H9 (cell line): ENCODE measurements at places on chromosomes 3 and 15.

DNA sequence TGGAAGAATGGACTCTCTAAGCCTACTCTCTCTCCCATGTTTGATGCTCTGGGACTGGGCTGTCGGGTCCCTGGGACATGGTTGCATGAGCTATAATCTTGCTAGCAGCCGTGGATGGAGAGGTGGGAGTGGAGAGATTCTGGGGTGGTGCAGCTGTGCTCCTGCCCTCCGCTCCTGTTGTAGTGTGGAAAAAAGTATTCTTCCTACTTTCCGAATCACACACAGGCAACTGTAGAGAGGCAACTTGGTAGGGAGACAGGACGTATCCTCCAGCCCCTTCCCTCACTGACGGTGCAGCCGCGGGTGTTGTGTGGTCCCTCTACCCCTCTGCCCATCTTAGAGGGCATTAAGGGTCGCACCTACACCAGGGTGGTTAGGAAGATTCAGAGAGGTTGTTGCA is 281.4 kb upstream of the TLE3 start:
- no peak overlapping the region for H3K4me3 ChIP-seq
- DNase-seq = peak; percentile 15
- no peaks in the 10 kb centered on the region; the same call in 1 of the 2 replicates for H3K27me3 ChIP-seq
- H3K27ac ChIP-seq = no peak overlapping the region

- H3K27ac ChIP-seq = no peak overlapping the region
- H3K36me3 ChIP-seq = no peaks in the 10 kb centered on the region
- H3K27me3 ChIP-seq = no peaks in the 10 kb centered on the region
- H3K4me3 ChIP-seq = no peak overlapping the region
- DNase-seq = no peak
These were observed 93.4 kb downstream of the LRRC28 start for GRCh38 chr15:99344639-99345038.

DNA sequence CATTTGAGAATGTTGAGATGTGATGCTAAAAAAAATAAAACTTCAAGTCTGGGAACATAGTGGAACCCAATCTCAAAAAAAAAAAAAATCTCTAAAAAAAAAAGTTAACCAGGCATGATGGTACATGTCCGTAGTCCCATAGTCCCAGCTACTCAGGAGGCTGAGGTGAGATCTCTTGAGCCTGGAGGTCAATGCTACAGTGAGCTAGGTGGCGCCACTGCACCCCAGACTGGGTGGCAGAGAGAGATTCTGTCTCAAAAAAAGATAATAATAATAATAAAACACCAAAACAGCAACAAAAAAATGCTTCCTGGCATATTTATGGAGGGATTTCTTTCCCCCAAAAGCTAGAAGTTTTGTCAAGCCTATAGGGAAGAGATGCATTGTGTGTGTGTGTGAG is 361.6 kb downstream of the ROBO1 start:
- no peak overlapping the region for H3K27ac ChIP-seq
- H3K4me3 ChIP-seq = no peak overlapping the region
- H3K36me3 ChIP-seq = no peaks in the 10 kb centered on the region
- no peaks in the 10 kb centered on the region for H3K4me1 ChIP-seq
- H3K27me3 ChIP-seq = no peaks in the 10 kb centered on the region

DNA sequence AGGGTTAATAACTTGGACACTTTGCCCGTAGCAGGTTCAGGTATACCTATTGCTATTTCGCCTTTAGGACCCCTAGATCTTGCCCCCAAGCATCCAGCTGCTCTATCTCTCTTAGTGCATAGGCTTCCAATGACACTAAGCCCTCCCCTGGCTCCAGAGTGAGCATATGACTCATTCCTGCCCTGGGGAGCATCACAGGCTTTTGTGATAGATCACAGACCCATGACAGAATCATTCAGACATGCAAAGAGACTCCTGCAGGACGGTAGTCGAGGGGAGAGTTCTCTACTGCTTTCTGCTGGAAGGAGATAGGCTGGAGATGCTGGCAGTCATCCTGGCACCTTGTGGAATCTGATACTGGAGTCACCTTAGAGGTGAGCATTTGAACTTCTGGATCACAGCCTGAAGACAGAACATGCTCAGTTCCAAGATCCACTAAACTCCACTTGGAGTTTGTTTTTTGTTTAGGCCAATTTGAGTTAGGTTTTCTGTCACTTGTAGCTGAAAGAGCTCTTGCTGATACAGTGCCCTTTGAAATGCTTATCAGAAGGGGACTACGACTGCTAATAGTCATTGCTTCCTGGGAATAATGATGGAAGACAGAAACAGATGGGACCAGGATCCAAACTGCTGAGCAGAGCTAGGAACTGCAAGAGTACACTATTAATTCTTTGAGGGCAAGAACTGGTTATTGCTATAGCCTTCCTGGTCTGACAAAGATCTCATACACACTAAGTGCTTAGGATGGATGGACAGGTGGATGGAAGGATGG is 11.0 kb downstream of the LYSMD2 start:
- no peak overlapping the region; the same call in 1 of the 2 replicates for H3K4me3 ChIP-seq
- H3K27ac ChIP-seq = no peak overlapping the region
- H3K36me3 ChIP-seq = no peaks in the 10 kb centered on the region
- H3K27me3 ChIP-seq = no peaks in the 10 kb centered on the region

- no peak overlapping the region for H3K27ac ChIP-seq
- peaks cover 5% of the 10 kb centered on the region for H3K4me1 ChIP-seq
- DNase-seq = no peak
These were observed 47.2 kb upstream of the IREB2 start for GRCh38 chr15:78390826-78391225.

DNA sequence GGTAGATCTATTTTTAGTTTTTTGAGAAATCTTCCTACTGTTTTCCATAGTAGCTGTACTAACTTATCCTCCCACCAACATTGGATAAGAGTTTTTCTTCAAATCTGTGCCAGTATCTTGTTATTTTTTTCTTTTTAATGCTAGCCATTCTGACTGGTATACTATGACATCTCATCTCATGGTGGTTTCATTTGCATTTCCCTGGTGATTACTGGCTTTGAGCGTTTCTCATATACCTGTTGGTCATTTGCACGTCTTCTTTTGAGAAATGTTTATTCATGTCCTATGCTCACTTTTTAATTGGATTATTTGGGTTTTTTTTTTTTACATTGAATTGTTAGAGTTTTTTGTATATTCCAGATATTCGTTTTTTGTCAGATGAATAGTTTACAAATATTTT is 398.1 kb downstream of the OCA2 start:
- no peaks in the 10 kb centered on the region for H3K4me1 ChIP-seq
- no peak overlapping the region for H3K4me3 ChIP-seq
- no peak overlapping the region for H3K27ac ChIP-seq

- H3K4me3 ChIP-seq = no peak overlapping the region
- no peak for DNase-seq
- H3K27me3 ChIP-seq = no peaks in the 10 kb centered on the region
- H3K4me1 ChIP-seq = no peaks in the 10 kb centered on the region
These were observed 20.2 kb upstream of the LMCD1 start for GRCh38 chr3:8481380-8481779.

- no peak for DNase-seq
- H3K4me1 ChIP-seq = no peaks in the 10 kb centered on the region
- no peaks in the 10 kb centered on the region for H3K27me3 ChIP-seq
- H3K27ac ChIP-seq = no peak overlapping the region
- H3K36me3 ChIP-seq = no peaks in the 10 kb centered on the region
- H3K4me3 ChIP-seq = no peak overlapping the region
These were observed 17.5 kb upstream of the NMD3 start for GRCh38 chr3:161203485-161204098.

GRCh38 chr15:77002436-77002835 is 7.5 kb downstream of the PSTPIP1 start:
- no peaks in the 10 kb centered on the region for H3K4me1 ChIP-seq
- H3K27ac ChIP-seq = no peak overlapping the region
- DNase-seq = no peak
- H3K27me3 ChIP-seq = no peaks in the 10 kb centered on the region
- no peak overlapping the region for H3K4me3 ChIP-seq

DNA sequence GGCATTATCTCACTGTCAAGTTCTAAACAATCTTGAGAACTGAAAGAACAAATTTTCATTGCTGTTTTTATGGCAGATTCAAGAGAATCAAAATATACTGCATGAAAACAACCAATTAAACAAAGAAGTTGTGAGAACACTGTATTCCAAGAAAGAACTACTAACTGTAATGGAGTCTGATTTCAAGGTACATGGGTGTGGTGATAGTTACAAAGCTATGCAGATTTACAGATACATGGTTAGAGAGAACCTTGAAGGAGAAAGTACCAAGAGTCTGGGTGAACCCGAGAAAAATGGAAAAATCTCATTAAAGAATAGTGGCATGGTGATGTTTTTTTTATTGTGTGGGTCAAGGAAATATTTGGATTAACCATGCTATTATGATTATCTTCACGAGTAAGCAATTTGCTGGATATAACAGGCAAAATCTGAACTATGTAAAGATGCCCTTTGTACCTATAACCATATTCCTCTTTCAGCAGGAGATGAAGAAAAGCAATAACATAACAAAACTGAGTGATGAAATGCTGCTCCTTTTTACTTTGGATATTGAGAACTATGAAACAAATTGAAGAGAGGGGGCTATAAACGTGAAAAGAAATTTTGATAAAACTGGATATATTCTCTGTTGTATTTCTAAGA is 100.4 kb downstream of the PLSCR2 start:
- H3K36me3 ChIP-seq = peaks cover 19% of the 10 kb centered on the region
- H3K4me3 ChIP-seq = no peak overlapping the region
- no peaks in the 10 kb centered on the region for H3K27me3 ChIP-seq
- no peak for DNase-seq
- H3K4me1 ChIP-seq = no peaks in the 10 kb centered on the region
- no peak overlapping the region for H3K27ac ChIP-seq

- no peak overlapping the region for H3K4me3 ChIP-seq
- H3K4me1 ChIP-seq = peaks cover 13% of the 10 kb centered on the region
- DNase-seq = no peak
- no peaks in the 10 kb centered on the region for H3K27me3 ChIP-seq
- peaks cover 11% of the 10 kb centered on the region for H3K36me3 ChIP-seq
These were observed 163.4 kb downstream of the PTPRG start for GRCh38 chr3:61724801-61725200.

GRCh38 chr3:143016321-143016972 is 15.1 kb downstream of the U2SURP start:
- H3K27me3 ChIP-seq = no peaks in the 10 kb centered on the region
- H3K4me1 ChIP-seq = no peaks in the 10 kb centered on the region
- H3K36me3 ChIP-seq = peaks cover 72% of the 10 kb centered on the region
- H3K4me3 ChIP-seq = no peak overlapping the region
- H3K27ac ChIP-seq = no peak overlapping the region

GRCh38 chr3:44439499-44440295 is 37.8 kb downstream of the ZNF445 start:
- no peak overlapping the region for H3K4me3 ChIP-seq
- no peak overlapping the region for H3K27ac ChIP-seq
- no peaks in the 10 kb centered on the region for H3K27me3 ChIP-seq
- H3K36me3 ChIP-seq = peaks cover 18% of the 10 kb centered on the region
- DNase-seq = no peak
- H3K4me1 ChIP-seq = no peaks in the 10 kb centered on the region

GRCh38 chr15:58462547-58462946 is 30.8 kb downstream of the LIPC start:
- no peak overlapping the region for H3K27ac ChIP-seq
- H3K4me3 ChIP-seq = no peak overlapping the region
- peak; percentile 49 for DNase-seq
- H3K36me3 ChIP-seq = no peaks in the 10 kb centered on the region
- H3K27me3 ChIP-seq = no peaks in the 10 kb centered on the region

DNA sequence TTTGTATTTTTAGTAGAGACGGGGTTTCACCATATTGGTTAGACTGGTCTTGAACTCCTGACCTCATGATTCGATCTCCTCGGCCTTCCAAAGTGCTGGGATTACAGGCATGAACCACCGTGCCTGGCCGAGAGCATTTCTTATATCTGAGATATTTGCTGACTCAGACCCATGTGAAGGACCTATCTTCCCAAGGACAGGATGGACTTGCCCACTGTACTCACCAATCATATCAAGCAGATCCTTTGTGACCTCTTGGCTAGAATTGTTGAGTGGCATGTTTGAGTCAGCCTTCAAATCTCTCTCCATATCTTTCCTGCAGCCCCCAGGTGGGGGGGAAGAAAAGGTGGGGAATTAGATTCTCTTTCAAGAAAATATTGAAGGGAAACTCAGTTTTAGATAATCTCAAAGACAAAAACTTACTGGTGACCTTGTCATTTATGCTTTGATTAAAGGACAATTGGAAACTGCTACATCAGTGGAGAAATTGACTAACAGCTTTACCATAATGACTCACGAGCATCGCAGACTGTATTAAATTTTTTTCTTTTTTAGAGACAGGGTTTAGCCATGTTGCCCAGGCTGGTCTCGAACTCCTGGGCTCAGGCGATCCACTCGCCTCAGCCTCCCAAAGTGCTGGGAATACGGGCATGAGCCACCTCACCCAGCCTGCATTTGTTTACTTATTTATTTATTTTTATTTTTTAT is 3.1 kb downstream of the C3orf62 start:
- H3K27me3 ChIP-seq = no peaks in the 10 kb centered on the region
- no peak for DNase-seq
- peaks cover 43% of the 10 kb centered on the region for H3K36me3 ChIP-seq
- H3K27ac ChIP-seq = no peak overlapping the region

GRCh38 chr15:58203537-58203936 is 65.4 kb downstream of the AQP9 start:
- no peaks in the 10 kb centered on the region for H3K27me3 ChIP-seq
- H3K4me1 ChIP-seq = no peaks in the 10 kb centered on the region
- no peak for DNase-seq
- H3K4me3 ChIP-seq = no peak overlapping the region
- H3K36me3 ChIP-seq = no peaks in the 10 kb centered on the region

- H3K27me3 ChIP-seq = no peaks in the 10 kb centered on the region
- DNase-seq = no peak
- H3K4me1 ChIP-seq = no peaks in the 10 kb centered on the region
- no peak overlapping the region for H3K27ac ChIP-seq
- H3K36me3 ChIP-seq = peaks cover 2% of the 10 kb centered on the region; the same call in 1 of the 2 replicates
- H3K4me3 ChIP-seq = no peak overlapping the region
These were observed 150.1 kb upstream of the FHIT start for GRCh38 chr3:61401359-61401758.

DNA sequence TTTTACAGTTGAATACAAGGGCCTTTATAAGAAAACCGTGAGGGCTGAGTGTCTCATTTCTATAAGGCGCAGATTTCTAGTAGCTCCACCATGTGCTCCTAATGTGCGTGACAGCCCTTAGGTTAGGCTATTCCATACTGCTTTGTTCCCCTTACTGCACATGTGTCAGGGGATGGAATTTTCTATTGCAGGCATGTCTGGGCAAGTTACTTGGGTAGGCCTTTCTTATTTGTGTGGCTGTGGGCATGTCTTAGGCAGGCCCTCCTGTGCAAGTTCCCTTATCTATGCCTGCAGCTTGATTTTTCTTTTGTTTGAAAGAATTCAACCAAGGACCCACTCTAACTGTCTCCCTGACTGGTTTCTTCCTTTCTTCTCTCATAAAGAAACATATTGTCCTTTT is 434.2 kb upstream of the CNTN3 start:
- H3K27ac ChIP-seq = no peak overlapping the region
- H3K4me1 ChIP-seq = no peaks in the 10 kb centered on the region
- no peak overlapping the region for H3K4me3 ChIP-seq
- H3K36me3 ChIP-seq = peaks cover 13% of the 10 kb centered on the region
- H3K27me3 ChIP-seq = no peaks in the 10 kb centered on the region

GRCh38 chr3:10421996-10422395 is 83.4 kb downstream of the ATP2B2 start:
- no peaks in the 10 kb centered on the region for H3K4me1 ChIP-seq
- H3K27ac ChIP-seq = no peak overlapping the region
- H3K36me3 ChIP-seq = no peaks in the 10 kb centered on the region
- H3K4me3 ChIP-seq = no peak overlapping the region
